Fibroblast of villous mesenchyme (primary cell): ENCODE measurements at places on chromosomes 5 and 9. TPM values are rescaled to one million over a fixed set of nuclear protein-coding genes. Genes with fewer than 3 reads are reported as not detected.

Gene MRNIP
- total RNA-seq: 9.0 and 13.0 TPM in 2 replicates

Gene PLAC8L1
- total RNA-seq: not detected in 2 replicates

Gene RAD50
- total RNA-seq: 33.8 and 46.6 TPM in 2 replicates

Gene BRINP1
- total RNA-seq: under 0.01 TPM in 2 replicates

Gene PCDHB15
- under 0.01 TPM in 2 replicates for total RNA-seq

Gene SOX30
- total RNA-seq: under 0.01 TPM in 1 of 2 replicates, not detected in the other

- no peak for DNase-seq
Observed at GRCh38 chr9:128836509-128837145, 7.0 kb upstream of the SPOUT1 start.

DNA sequence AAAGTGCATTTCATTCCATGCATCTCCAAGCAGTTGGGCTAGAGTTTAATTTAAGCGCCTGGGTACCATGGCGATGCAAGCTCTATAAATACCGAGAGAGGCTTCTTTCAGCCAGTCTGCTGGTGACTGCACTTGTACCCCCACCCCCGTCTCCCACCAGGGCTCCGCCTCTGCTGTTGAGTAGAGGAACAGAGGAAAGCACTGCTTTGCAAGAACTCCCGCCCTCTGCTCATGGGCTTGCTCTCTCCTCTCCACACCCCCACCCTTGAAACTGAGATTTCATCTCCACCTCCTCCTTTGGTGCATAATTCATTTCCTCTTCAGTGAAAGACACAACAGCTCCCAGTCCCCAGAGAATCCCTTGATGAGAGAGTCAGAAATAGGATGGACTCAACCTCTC is 5.1 kb upstream of the WWC1 start:
- DNase-seq: no peak

- DNase-seq: no peak
Observed at GRCh38 chr5:523441-524222, 617 bp downstream of the SLC9A3 start.

DNA sequence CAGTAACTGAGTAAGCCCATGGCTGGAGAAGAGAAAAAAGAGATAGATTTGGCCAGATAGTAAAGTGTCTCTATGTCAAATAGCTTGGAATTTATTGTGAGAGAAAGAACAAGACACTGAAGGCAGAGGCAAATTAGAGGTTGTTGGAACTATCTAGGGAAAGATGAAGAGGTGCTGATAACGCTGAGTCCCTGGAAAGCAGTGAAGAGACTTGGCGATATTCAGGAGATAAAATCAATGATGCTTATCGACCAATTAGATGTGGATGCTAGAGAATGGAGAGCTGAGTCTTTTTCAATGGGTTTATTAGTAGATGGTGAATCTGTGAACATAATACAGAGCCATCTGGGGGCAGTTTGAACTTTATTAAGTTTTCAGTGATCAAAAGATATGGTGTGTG is 48.6 kb upstream of the GABRA1 start:
- DNase-seq: no peak

- no peak for DNase-seq
Observed at GRCh38 chr5:135505973-135506372, 29.8 kb downstream of the NEUROG1 start.

GRCh38 chr5:173454736-173455598 is 126.8 kb upstream of the STC2 start:
- DNase-seq: peak; percentile 96

DNA sequence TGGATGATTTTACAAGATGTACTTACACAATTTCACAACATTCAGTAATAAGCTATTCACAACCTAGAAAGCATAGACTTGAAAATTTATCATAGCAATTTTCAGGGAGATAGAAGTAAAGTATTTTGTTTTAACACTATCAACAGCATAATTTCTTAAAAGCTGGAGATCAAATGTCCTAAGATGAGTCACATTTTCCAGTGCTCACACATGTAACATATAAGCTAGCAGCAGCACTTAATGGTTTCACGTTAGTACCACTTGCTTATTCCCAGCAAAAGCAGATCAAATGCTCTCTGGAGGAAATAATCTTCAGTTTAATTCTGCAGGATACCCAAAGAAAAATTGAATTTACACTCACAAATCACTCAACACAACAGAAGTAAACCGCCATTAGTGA is 6.5 kb downstream of the OR13C8 start:
- DNase-seq: no peak

- DNase-seq: no peak
Observed at GRCh38 chr5:32450952-32451351, 6.4 kb upstream of the ZFR start.

- no peak for DNase-seq
Observed at GRCh38 chr5:138372225-138372624, 19.7 kb downstream of the KDM3B start.
